ENCODE measurements at places on chromosomes 11 and 22. TPM values are rescaled to one million over a fixed set of nuclear protein-coding genes. Genes with fewer than 3 reads are reported as not detected.
A peak's percentile ranks its signal among the peaks of the same experiment; 100 is the strongest.

DNA sequence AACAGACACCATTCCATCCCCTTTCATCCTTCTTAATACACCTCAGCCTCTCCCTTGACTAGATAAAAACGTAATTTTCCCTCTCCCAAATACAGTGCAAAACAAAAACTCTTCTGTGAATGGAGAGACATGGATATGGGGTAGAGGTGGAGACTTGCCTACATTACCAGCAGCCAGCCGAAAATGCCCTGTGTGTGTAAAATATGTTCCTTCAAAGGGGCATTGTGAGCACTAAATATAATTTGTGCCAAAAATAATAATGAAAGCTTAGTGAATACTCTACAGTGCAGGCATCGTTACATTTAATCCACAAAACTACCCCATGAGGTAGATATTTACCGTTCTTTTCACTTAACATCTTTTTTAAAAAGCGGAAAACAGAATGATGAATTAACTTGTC lies 1.0 kb upstream of the TRIM44 start:
- peaks cover 22% of the 10 kb centered on the region for H3K4me1 ChIP-seq
- no peaks in the 10 kb centered on the region for H3K27me3 ChIP-seq
- H3K36me3 ChIP-seq, result no peaks in the 10 kb centered on the region
- H3K4me3 ChIP-seq, result peak overlapping the region; percentile 66
- DNase-seq, result no peak

- no peak for DNase-seq
- no peak overlapping the region for H3K4me3 ChIP-seq
- H3K4me1 ChIP-seq, result peaks cover 31% of the 10 kb centered on the region
- H3K27ac ChIP-seq, result peak overlapping the region; percentile 43
These were observed 4.6 kb downstream of the ASCC2 start for GRCh38 chr22:29833392-29833965.

- H3K27me3 ChIP-seq, result no peaks in the 10 kb centered on the region
- no peak overlapping the region for H3K4me3 ChIP-seq
- H3K27ac ChIP-seq, result no peak overlapping the region
- no peak for DNase-seq
- H3K4me1 ChIP-seq, result no peaks in the 10 kb centered on the region
These were observed 224.6 kb upstream of the ISX start for GRCh38 chr22:34841331-34841771.

DNA sequence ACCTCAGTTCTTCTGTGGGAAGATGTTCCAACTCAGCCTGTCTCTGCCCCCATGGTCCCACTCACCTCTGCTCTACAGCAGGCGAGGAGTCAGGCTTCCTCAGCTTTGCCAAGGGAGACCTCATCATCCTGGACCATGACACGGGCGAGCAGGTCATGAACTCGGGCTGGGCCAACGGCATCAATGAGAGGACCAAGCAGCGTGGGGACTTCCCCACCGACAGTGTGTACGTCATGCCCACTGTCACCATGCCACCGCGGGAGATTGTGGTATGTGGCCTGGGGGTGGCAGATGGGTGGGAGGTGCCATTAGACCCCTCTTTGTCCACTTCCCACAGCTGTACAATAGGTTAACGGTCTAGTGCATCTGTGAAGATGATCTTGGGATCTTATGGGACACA lies 73.3 kb downstream of the MYO7A start:
- DNase-seq, result peak; percentile 38
- H3K27ac ChIP-seq, result no peak overlapping the region
- H3K4me1 ChIP-seq, result no peaks in the 10 kb centered on the region

DNA sequence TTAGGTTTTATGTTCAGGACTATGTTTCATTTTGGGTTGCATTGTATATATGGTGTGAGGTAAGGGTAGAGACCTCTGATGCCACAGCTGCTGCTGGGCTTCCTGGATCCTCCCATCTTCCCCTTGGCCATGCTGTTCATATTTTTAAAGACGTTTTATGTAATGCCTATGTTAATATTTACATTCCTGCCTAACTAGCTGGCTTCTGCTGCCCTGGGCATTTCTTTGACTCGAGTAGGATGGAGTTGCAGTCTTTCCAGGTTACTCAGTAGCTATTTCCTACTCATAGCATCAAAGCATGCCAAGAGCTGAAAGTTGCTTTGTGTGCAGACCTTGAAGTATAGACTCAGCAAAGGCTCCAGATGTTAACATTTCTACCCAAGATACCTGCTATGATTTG lies 220.5 kb upstream of the CADM1 start:
- H3K36me3 ChIP-seq, result no peaks in the 10 kb centered on the region
- no peak for DNase-seq
- no peak overlapping the region for H3K27ac ChIP-seq
- no peaks in the 10 kb centered on the region for H3K27me3 ChIP-seq

DNA sequence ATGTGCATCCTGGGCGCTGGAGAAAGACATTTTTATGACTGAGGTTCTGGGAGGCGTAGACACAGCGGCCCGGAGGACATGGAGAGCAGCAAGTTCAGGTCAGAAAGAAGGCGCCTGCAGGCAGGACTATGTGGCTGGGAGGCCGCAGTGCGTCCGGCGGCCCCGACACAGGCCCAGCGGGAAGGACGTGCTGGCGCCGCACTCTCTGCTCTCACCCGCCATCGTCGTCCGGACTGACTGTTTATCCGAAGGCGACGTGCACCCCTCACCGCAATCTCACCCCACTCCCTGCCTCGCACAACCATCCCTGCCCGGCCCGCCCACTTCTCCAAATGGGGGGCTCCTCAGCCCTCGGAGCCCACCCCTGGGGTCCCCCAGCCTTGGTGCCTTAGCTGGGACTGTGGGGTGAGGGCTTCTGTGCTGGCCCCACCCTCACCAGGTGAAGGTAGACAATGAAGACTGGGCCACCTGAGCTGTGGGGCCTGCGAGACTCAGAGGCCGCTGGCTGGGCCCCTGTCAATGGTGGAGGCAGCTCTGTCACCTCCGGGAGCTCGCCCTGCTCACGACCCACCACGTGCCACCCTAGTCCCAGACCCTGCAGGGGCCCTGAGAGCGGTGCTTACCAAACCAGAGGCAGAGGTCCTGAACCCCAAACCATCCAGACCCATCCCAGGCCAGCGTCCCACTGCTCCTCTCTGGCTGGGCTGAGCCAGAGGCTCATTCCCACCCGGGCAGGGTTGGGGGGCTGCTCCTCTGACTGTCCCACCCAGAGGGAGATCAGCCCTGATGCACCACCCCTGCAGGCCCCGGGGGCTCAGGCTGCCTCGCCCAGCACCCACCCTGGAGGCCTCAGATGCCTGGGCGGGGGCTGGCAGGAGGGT lies 16.2 kb upstream of the MUC5B start:
- no peak overlapping the region for H3K4me3 ChIP-seq
- H3K4me1 ChIP-seq, result no peaks in the 10 kb centered on the region
- H3K27ac ChIP-seq, result no peak overlapping the region
- H3K36me3 ChIP-seq, result no peaks in the 10 kb centered on the region

- no peaks in the 10 kb centered on the region for H3K4me1 ChIP-seq
- DNase-seq, result no peak
These were observed 809.2 kb downstream of the TBC1D22A start for GRCh38 chr22:47571616-47572015.

DNA sequence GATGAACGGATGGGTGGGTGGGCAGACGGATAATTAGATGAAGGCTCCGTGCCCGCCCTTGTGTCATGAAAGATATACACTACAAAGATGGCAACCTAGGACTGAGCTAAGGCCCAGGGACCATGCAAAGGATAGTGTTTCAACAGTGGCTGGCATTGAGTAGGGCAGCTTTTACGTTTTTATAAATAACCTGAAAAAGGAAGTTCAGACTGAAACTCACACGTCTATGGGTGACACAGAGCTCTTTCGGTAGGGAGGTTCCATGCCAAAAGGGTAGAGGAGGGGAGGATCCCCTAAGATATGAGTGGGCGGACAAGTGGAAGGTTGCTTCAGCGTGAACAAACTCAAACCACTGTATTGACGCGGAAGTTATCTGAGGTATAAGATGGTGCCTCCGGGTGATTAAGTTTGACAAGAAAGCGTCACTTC lies 90.5 kb downstream of the UBASH3B start:
- no peak for DNase-seq
- H3K27me3 ChIP-seq, result no peaks in the 10 kb centered on the region
- no peaks in the 10 kb centered on the region for H3K36me3 ChIP-seq
- peaks cover 6% of the 10 kb centered on the region for H3K4me1 ChIP-seq
- no peak overlapping the region for H3K4me3 ChIP-seq

GRCh38 chr11:70734911-70735310 lies 336.6 kb downstream of the CTTN start:
- H3K4me1 ChIP-seq, result no peaks in the 10 kb centered on the region
- no peak for DNase-seq
- no peaks in the 10 kb centered on the region for H3K27me3 ChIP-seq
- no peak overlapping the region for H3K4me3 ChIP-seq

DNA sequence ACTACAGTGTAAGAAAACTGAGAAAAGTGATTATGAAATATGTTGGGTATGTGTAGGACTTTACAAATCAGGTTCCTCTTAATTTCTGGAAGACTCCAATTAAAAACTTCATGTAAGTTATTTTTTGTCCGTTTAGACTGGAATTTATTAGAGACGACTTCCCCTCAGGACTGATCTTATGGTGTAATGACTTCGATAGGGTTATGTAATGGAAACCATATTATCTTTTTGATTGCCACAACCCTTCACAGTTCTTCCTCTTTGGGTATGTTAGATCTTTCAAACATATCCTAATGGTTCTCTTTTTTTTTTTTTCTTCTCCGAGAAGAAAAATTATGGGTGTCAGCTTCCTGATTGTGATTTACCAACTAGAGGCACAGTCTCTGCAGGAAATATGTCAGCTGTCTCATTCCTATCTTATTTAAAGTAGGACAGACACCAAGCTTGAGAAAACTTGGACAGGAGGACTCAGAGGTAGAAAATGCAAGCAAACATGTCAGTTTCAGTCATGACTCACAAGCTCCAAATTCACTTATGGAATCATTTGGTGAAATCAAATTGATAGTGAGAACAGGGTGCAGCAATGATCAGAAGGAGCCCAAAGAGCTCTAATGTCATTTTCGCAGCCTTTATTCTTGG lies 11.1 kb upstream of the LDLRAD3 start:
- H3K4me3 ChIP-seq, result no peak overlapping the region
- no peaks in the 10 kb centered on the region for H3K36me3 ChIP-seq
- no peaks in the 10 kb centered on the region for H3K4me1 ChIP-seq

DNA sequence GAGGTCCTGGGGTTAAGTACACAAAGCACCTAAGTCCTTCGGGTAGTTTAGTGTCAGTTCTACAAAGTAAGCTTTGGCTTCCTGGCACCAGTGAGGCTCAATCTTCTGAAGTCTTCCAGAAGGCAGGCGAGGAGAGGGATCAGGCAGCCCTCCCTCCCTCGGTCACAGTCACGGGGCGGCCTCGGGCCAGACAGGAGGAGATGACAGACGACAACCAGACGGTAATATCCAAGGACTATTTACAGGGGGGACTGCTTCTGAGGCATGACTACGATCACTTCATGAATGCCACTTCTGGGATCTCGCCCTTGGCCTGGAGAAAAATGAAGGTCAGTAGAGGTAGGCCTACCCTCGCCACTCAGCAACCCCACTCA lies 383 bp upstream of the TMEM223 start:
- H3K36me3 ChIP-seq, result peaks cover 72% of the 10 kb centered on the region
- H3K27me3 ChIP-seq, result no peaks in the 10 kb centered on the region
- peak overlapping the region; percentile 73 for H3K4me3 ChIP-seq
- H3K27ac ChIP-seq, result peak overlapping the region; percentile 87
- DNase-seq, result peak; percentile 81
- H3K4me1 ChIP-seq, result no peaks in the 10 kb centered on the region

GRCh38 chr11:88474655-88475054 lies 137.1 kb upstream of the CTSC start:
- no peak overlapping the region for H3K4me3 ChIP-seq
- H3K27ac ChIP-seq, result no peak overlapping the region
- no peak for DNase-seq
- H3K36me3 ChIP-seq, result no peaks in the 10 kb centered on the region
- H3K27me3 ChIP-seq, result no peaks in the 10 kb centered on the region

DNA sequence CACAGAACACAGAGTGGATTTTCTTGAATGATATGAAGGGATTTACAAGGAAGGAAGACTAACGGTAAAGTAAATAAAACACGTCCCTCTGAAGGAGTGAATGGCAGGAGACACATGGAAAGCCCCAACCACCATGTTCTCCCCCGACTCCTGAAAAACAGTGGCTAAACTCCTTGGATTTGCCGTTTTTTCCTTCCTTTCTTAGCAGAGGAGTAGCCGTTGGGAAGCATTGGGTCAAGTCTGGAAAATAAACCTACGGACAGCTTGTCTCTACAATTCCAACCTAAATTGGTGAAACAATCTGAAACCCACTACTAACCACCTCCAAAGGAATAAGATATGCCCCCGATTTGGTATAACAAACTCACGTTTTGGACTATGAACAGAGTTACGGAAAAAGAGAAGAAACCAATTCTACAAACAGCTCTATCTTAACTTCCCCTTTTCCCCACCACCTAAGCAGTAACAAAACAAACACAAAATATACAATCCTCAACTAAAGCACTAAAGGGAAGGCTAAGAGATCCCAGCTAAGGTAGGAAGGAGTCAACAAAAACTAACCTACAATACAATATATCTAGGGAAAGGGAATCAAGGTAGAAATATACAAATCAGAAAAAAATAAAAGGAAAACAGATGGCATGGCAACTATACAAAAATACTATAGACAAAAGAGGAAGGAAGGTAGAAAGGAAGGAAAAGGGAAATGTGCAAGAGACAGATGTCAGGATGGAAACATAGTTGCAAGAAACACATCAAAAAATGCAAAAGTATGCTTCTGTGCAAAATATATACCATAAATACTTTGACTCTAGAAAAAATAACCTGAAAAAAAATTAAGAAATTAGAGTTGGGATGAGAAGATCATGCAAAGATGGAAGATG lies 43.8 kb upstream of the LYVE1 start:
- no peak for DNase-seq
- H3K27me3 ChIP-seq, result no peaks in the 10 kb centered on the region
- H3K27ac ChIP-seq, result no peak overlapping the region
- H3K4me1 ChIP-seq, result peaks cover 13% of the 10 kb centered on the region

GRCh38 chr22:43854786-43855271 lies 7.5 kb downstream of the SULT4A1 start:
- H3K27me3 ChIP-seq, result peaks cover 2% of the 10 kb centered on the region
- no peak overlapping the region for H3K4me3 ChIP-seq
- no peaks in the 10 kb centered on the region for H3K36me3 ChIP-seq
- H3K27ac ChIP-seq, result no peak overlapping the region
- no peak for DNase-seq

DNA sequence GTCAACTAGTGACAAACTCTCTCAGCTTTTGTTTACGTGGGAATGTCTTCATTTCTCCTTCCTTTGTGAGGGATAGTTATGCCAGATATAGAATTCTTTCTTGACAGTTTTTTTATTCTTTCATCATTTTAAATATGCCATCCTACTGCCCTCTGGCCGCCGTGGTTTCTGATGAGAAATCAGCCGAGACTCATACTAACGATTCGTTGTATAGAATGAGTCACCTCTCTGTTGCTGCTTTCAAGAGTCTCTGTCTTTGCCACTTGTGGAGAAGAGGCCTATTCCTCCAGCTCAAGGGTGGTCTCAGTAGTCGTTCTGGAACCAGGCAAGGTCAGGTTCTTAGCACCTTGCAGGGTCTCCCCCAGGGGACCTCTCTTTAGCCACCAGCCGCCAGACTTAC lies 8.0 kb downstream of the MYO7A start:
- peaks cover 24% of the 10 kb centered on the region for H3K27me3 ChIP-seq
- H3K4me3 ChIP-seq, result no peak overlapping the region
- peaks cover 9% of the 10 kb centered on the region for H3K4me1 ChIP-seq
- DNase-seq, result no peak

TRIM29 gene
- 0.33 TPM for total RNA-seq

ACAT1 gene
- total RNA-seq, result 225 TPM

SERHL2 gene
- total RNA-seq, result 2.8 TPM

KCNJ1 gene
- total RNA-seq, result not detected

IGLL1 gene
- total RNA-seq, result not detected

POU2AF2 gene
- not detected for total RNA-seq

BMAL1 gene
- total RNA-seq, result 29.3 TPM

WT1 gene
- total RNA-seq, result 0.81 TPM

TRIM48 gene
- total RNA-seq, result not detected

ZP1 gene
- not detected for total RNA-seq

LZTR1 gene
- 30.8 TPM for total RNA-seq

UPK3A gene
- total RNA-seq, result not detected

RBM4 gene
- 89.9 TPM for total RNA-seq

KRTAP5-10 gene
- not detected for total RNA-seq

Data from sigmoid colon (tissue), 7 donors.